ENCODE measurements at places on chromosomes 4 and X.

- no peak for DNase-seq
Observed at GRCh38 chrX:26788402-26788998, 572.5 kb downstream of the MAGEB5 start.

- no peak for DNase-seq
Observed at GRCh38 chrX:23008431-23009099, 8.8 kb downstream of the DDX53 start.

GRCh38 chr4:2925931-2926860, 37.0 kb downstream of the NOP14 start:
- no peak for DNase-seq

- no peak for DNase-seq
Observed at GRCh38 chrX:19688426-19688825, 173.1 kb upstream of the MAP3K15 start.

DNA sequence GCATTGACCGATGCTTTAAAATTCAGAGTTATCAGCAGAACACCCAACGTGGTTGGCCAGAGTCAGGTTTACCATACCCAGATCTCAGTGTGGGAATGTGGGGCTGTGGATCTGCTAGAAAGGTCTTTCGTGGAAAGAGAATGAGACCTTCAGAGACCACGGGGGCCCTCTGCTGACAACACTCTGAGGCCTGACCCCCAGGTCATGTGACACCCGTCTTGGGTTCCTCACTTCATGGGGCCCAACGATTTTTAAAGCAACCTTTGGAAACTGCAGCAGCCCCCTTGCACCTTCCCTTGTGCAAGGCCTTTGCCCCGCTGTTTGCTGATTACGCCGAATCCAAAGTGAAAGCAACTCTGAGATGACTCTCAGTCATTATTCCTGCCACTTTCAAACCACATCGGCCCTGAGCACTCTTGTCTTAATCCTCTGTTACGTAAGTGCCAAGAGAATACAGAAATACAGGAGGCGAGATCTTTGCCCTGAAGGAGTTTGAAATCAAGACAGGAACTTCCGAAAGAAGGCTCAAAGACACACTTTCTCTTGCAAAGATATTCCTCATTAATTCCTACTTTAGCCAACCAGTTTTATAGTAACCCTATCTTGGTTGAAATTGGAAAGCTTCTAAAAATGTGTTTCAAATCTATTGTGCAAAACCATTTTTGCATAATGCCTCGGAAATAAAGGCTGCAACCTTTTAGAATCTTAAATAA, 88.3 kb downstream of the EVC2 start:
- no peak for DNase-seq

DNA sequence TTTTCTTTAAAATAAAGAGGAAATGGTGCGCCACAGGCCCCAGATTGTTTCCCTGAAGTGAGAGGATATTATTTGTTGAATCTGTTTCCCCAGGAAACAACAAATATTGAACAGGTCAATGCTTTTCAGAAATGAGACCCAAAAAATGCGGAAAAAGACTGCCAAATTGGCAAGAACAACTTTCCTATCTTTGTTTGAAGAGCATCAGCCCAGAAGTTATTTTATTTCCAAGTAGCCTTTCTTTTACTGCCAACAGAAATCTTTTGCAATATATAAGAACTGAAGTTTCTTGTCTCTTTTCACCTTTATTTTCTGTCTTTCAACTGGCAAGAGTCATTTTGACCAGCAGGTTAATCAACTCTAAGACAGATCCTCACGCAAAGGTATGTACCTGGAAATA, at the start of gene SMR3A:
Gene SMR3A, plus strand, starts transcription at position 301 of the 400 bp plus-strand sequence. CDS start 1,356 bp downstream, outside the sequence.
- no peak for DNase-seq

- no peak for DNase-seq
Observed at GRCh38 chrX:138411048-138411447, 300.5 kb downstream of the FGF13 start.

- DNase-seq, result no peak
Observed at GRCh38 chr4:109562457-109563239, 2.6 kb downstream of the MCUB start.

DNA sequence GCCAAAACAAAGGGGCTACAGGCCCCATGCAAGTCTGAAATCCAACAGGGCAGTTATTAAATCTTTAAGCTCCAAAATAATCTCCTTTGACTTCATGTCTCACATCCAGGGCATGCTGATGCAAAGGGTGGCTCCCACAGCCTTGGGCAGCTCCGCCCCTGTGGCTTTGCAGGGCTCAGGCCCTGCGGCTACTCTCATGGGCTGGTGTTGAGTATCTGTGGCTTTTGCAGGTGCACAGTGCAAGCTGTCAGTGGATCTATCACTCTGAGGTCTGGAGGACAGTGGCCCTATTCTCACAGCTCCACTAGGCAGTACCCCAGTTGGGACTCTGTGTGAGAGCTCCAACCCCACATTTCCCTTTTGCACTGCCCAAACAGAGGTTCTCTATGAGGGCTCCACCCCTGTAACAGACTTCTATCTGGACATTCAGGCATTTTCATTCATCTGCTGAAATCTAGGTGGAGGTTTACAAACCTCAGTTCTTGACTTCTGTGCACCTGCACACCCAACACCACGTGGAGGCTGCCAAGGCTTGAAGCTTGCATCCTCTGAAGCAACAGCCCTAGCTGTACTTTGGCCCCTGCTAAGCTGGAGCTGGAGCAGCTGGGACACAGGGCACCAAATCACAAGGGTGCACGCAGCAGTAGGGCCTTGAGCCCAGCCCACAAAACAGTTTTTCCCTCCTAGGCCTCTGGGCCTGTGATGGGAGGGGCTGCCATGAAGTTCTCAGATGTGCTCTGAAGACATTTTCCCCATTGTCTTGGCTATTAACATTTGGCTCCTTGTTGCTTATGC, 154.8 kb upstream of the PDE5A start:
- DNase-seq, result no peak

DNA sequence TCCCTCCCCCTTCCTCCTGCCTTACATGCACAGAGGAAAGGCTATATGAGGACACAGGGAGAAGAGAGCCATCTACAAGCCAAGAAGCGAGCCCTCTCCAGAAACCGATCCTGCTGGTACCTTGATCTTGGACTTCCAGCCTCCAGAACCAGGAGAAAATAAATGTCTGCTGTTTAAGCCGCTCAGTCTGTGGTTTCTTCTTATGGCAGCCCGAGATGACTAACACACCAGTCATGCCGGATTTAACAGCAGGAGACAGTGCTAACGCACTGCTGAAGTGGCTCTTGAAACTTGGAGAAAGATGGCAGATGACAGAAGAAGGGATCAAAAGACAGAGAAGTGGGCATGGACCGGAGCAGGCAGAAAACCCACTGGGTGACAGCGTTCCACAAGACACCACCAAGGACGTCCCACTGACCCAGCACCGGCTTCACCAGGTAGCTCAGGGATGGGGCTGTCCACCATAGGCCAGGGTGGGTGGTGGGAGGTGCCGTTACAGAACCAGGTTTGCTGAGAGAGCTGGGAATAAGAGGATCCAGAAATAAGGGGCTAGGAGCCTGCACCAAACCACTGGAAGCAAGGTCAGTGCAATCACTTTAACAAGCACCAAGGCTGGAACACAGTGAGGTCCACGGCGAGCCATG, 6.2 kb upstream of the MAN2B2 start:
- no peak for DNase-seq

DNA sequence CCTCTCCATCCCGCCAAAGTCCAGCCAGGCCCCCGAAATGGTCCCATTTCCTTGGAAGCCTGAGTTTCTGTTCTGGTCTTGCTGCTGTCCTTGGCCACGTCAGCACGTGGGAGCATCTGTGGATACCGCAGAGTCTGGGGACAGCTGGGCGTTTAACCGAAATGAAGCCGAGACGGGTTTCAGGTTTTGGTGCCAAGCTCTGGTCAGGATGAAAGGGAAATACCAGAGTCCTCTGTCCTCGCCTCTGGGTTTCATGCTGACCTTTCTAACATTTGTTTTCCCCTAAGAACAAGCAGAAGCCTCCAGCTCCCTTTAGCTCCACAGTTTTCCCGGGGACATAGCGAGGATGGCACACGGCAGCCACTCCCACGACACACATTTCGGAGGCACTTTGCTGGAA, 19.7 kb downstream of the SHOX start:
- no peak for DNase-seq

DNA sequence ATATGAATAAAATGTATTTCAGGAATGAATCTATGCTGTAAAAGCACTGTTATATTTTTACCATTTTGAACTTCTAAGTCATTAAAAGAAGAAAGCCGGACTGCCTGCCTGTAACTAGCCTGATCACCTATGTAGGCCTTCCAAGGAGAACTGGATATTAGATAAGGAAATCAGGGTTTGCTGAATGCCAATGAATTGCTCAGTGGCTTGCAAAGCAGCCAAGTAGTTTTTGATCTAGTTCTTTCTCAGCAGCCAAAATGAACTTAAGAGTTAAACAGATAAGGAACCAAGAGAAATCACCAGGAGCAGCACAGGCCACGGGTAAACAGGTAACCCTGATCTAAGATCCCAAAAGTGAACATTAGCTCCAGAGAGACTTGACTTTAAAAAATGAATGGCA, 3.3 kb downstream of the ANXA5 start:
- no peak for DNase-seq

DNA sequence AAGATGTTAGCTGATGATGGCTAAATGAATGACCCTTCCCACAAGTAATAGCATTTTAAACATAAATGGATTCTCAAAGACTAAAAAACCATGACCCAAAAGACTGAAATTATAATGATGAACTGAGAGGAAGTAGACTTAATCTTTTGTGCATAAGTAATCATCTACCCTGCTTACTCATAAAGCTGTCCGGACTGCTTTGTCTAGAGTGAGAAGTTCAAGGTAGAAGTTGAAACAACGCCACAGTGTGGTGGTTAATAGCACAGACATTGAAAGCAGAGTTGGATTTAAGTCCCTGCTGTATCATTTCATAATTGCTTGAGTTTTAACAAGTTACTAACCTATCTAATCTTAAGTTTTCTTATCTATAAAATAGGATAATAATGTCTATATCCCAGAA, 346.6 kb downstream of the CENPC start:
- no peak for DNase-seq

- DNase-seq, result no peak
Observed at GRCh38 chrX:13419918-13420317, 100.1 kb upstream of the ATXN3L start.

- no peak for DNase-seq
Observed at GRCh38 chrX:147933815-147934214, 22.1 kb downstream of the FMR1 start.

GRCh38 chr4:10115271-10115796, 1.3 kb downstream of the WDR1 start:
- peak; percentile 81 for DNase-seq

DNA sequence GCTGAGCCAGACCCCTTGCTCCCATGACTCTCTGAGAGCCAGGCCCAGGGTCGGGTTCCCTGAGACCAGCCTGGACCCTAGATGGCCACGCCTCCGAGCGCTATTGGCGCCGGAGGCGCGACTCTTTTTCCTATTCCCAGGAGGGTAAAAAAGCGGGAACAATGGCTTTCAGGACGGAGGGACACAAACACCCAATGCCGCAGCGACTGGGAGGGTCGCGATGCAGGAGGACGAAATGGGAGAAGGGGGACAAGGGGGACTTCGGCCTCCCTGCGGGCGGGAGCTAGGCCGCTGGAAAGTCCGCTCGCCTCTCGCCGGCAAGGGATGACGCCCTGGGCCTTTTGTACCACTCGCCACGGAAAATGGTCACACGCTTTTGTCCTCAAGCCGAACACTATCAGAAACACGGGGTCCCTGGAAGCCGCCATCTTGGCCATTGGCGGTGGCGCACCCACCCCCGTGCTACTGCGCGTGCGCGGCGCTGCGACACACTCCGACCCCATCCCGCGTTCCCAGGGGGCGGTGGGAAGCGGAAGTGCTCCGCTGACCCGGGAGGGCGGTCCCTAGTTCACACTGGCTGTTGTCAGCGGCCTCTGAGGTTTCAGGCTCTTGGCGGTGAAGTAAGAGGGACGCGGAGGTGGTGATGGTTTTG, 98.4 kb downstream of the ZNF674 start:
- peak; percentile 86 for DNase-seq

GRCh38 chr4:47381172-47381571, 82.3 kb downstream of the COMMD8 start:
- no peak for DNase-seq

DNA sequence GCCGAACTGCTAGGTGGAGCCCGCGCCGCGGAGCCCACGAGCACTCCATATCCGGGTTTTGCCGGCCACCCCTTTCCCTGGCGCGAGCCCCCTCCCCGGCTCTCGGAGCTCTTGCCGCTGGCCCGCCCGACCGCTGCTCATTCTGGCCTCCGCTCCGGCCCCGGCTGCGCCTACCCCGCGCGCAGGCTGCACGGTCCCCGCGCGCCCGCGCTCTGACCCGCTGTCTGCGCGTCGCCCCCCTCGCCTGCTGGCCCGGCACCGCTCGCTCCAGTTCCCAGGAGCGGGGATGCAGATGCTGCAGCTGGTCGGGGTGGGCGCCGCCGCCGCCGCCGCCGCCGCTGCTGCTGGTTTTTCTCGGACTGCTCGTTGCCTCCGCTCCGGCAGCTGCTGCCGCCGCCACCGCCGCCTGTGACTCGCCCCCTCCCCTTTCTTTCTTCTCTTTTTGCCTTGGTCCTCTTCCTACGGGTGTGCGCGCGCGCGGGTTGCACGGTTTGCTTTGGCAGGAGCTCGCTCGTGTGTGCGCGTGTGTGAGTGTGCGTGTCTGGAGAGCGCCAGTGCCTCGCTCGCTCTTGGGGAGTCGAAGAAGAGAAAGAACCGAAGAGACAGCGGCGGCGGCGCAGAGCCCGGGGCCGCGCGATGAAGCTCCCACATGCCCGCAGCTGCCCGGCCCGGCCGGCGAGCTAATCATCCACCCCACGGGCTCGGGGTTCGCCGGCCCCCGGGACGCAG, at the start of gene ADGRL3:
Gene ADGRL3, plus strand, starts transcription at position 140 of the 729 bp plus-strand sequence.
- no peak for DNase-seq

- DNase-seq, result peak; percentile 69
Observed at GRCh38 chr4:8241895-8242696, 27.5 kb upstream of the HTRA3 start.

DNA sequence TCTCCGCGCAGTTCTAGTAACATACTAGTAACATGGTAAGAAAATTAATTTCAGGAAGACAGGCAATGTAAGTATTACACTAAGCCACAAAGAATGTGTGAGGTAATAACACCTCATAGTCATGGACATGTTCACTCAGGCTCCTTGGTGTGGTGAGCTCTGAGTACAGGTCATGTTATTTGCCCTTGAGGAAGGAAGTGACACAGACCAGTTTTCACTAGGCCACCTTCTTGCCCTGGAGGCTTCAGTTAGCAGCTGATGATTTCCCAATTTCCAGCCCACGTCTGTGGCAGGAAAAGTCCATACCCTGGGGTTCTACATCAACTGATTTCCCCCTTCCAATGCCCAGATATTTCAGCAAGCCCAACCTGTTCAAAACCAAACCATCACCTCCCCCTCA, 6.7 kb downstream of the APOO start:
- DNase-seq, result peak; percentile 88

DNA sequence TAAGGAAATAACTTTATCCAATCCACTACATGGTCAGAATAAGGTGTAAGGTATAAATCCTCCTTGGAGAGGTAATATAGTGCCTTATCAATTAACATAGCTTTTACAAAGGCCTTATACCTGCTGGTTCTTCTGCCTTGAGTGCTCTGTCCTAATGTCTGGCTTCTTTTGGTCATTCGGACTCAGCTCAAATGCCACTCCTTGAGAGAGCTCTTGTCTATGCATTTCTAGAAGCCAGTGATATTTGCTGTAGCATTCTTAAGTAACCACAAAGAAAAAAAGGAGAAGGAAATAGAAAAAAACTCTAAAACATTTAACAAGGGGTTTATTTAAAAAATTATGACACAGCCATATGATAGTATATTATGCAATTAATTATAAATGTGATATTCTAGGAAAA, 444.8 kb upstream of the SLIT2 start:
- no peak for DNase-seq

- DNase-seq, result no peak
Observed at GRCh38 chr4:6658209-6658595, 17.7 kb downstream of the MRFAP1 start.
